DMS 273 treated with DMSO at 0.1 percent for 48 hours (cell line): ENCODE measurements at places on chromosomes 4 and X.

DNA sequence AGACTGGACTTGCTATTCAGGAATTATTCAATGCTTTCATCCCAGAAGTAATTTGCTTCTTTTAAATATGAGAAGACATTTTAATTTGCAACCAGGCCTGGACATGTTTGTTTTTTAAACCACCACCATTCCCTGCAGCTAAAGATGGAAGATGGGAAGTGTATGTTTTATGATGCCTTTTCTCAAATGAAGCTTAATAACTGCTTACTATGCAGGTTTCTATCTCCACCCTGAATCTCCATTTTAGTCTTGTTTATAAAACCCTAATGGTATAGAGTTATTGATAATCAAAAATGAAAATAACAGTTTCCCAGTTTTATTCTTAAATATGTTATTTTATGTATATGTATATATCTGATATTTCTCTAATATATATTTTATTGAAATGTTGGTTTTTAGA is 418.9 kb downstream of the C4orf33 start:
- DNase-seq, result no peak

- DNase-seq, result no peak
Measured at GRCh38 chr4:156690572-156690971, 281.0 kb downstream of the PDGFC start.

DNA sequence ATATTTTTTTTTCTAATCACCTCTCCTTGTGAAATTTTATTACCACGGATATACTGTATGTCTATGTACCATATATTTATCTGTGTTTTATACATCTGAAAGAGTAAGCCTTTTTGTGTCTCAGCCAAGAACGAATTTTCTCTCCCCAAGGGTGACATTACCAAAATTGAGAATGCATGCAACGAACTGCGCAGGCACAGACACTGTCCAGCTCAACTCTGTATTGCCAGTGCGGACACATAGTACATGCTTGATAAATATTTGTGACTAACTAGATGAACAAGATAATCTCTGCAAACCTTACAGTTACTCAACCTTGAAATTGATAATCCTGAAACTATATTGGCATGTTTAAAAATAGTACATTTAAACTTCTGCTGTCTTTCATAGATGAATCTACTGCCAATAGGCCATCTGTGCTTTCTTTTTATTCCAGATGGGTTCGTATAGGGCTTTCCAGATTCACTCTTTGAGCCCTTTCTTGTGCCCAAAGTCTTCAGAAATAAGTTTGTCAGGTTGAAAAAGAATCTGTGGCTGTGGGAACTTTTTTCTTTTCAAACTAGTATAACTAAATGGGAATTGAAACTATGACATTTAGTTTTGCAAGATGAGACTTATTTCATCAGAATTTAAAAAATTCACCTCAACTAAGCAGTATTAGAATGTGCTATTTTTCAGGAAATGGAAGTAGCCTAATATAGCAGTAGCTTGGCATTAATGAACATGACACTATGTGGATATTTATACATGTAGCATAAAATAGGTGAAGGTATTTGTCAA is 38.9 kb downstream of the DTHD1 start:
- DNase-seq, result no peak

- no peak for DNase-seq
Measured at GRCh38 chr4:78975865-78976264, 36.6 kb upstream of the PAQR3 start.

DNA sequence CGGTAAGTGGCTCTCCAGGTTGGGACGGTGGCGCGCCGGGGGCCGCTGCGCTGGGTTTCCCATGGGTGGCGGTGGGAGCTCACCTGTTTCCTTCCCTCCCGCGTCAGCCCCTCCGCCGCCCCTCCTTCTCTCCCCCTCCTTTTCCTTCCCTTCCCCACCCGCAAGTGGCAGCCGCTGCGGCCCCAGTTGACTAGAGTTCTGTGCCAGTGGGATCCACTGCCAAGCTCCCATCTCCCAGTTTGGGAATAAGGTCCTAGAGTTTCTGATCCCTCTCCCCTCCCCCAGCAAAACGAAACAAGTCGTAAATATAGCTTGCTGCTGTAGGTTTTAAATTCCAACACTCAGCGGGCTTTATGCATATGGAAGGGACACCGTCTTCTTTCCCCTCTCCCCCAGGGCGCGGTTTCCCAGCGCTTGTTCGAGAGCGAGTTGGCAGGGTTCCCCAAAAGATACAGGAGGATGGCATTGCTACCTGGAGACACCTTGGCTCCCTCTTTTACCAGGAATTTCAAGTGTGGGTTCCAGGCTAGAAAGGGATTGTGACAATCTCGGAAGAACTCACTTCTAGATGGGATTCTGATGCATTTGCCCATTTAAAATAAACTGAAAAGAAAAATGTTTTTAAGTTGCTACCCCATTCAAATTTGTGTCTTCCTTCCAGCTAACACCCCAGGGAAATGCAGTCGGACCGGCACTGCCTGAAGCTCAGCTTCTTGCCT is 1.2 kb downstream of the TLL1 start:
- no peak for DNase-seq

DNA sequence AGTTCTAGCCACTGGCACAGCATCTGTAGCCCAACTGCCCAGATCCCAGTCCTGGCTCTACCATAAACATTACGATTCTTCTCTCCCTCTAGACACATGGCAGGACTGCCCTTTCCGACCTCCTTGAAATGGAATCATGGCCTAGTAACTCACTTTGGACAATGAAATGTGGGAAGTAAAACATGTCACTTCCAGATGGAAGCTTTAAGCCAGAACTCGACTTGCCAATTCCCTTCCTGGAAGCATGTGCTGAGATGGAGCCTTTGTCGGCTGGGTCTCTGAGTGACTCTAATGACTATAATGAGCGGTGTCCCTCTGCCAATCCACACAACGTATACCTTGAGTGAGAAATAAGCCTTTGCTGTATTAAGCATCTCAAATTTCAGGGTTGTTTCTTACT is 34.7 kb downstream of the SH3RF1 start:
- no peak for DNase-seq

DNA sequence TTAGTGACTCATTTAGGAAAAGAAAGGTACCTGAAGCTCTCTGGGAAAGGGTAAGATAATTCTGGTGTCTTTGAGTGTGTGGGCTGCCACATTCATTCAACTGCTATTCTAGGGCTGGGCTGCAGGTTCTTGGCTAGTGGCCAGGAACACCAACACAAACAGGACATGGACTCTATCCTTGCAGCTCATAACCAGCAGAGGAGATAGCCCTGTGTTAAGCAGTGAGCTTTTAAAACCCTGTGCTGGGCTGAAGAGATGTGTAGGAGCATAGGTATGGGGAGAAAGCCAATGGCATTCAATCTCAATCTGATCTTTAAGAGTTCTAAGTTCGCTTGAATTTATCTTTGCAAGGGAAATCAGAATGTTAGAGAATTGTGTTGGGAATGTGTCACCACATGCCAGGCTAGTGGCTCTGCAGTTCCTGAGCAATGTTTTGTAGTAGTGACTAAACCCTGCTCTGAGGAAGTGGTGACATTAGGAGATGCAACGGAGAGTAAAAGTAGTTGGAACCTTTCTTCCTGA is 39.2 kb downstream of the SGMS2 start:
- DNase-seq, result no peak

GRCh38 chrX:150084496-150085229 is 146.4 kb upstream of the EOLA2 start:
- no peak for DNase-seq

GRCh38 chrX:120223374-120223773 is 27.2 kb upstream of the ZBTB33 start:
- DNase-seq, result no peak

DNA sequence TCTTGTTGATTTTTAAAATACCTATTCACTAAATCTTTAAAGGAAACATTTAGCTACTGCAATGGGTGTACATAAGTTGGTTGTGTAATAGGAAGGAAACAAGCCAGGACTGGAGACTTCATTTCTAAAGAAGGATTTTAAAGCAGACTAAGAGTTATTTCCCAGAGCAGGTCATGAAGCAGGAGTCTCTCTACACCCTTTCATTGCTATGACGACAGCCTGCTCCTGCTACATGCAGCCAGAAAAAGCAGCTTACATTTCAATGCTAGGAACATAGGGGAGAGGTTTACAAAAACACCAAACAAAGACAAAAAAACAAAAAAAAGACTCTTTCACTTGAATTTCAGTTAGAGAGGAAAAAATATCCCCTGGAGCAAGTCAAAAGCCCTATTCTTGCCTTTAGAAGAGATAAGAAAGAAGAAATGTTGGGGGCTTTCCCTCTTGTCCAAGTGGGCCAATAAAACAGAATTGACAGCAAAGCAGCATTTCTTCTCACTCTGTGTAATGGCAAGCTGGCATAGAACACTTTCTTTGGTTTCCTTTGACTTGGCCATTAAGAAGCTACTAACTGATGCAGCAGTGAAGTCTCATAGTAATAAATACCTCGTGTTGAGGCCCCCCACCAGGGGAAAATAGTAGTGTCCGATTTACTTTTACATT is 3.4 kb downstream of the SPARCL1 start:
- DNase-seq, result no peak

- no peak for DNase-seq
Measured at GRCh38 chrX:54177306-54177705, 5.7 kb downstream of the FAM120C start.

GRCh38 chr4:17189401-17189720 is 290.9 kb upstream of the LDB2 start:
- DNase-seq, result no peak

DNA sequence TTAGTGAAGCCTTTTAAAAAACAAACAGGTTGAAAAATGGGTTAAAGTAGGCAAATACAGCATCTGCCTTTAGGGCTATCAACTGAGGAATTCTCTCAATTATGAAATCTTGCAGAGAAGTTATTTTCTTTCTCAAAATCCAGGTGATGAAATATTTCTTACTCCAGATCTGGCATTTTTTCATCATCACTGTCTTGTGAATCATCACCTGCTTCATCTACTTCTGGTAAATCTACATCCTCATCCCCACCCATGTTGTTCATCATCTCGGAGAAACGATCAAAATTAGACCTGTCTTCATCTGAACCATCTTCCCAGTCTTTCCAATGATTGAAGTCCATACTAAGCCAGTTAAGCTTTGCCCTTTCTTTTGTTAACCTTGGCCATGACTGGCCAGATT is 33.3 kb upstream of the HPF1 start:
- no peak for DNase-seq

- no peak for DNase-seq
Measured at GRCh38 chrX:96906741-96907140, 23.0 kb downstream of the RPA4 start.

DNA sequence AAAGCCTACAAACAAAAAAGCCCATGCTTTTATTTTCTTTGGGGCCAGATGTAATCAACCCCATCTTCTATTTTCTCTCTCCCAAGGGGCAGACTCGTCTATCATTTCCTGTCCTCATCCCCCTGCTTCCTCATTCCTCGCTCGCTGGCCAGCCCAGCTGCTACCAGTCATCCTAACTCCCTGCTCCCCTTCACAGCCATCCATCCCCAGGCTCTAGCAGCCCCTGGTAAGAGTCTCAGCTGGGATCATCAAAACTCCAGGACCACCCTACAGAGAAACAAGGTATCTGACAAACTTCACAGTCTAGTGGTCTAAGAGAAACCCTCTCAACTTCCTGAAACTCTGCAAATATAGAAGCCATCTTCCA is 23.6 kb downstream of the SH3KBP1 start:
- DNase-seq, result no peak

DNA sequence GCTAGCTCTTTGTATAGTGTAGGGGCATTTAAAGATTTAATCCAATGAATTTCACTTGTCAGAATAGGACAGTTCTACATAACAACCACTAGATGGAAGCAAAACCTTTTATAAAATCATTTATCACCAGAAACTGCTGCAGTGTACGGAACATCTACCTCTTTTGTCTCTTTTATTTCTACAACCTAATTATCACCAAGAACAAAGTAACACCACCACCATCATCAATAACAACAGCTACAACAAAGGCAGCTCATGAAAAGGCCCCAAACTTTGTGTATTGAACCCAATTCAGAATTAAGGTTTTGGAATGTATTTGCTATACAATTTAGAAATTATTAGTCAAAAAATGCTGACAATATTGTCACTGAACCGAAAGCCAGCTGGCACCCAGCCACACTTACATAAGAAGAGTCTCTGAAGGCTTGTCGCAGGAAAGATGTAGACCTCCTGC is 260.9 kb upstream of the RPS6KA3 start:
- peak; percentile 69 for DNase-seq

- DNase-seq, result no peak
Measured at GRCh38 chr4:145178740-145179280, 1.6 kb downstream of the OTUD4 start.

- no peak for DNase-seq
Measured at GRCh38 chr4:112075129-112075753, 70.0 kb upstream of the FAM241A start.

- no peak for DNase-seq
Measured at GRCh38 chr4:176642472-176642871, 150.2 kb downstream of the VEGFC start.

DNA sequence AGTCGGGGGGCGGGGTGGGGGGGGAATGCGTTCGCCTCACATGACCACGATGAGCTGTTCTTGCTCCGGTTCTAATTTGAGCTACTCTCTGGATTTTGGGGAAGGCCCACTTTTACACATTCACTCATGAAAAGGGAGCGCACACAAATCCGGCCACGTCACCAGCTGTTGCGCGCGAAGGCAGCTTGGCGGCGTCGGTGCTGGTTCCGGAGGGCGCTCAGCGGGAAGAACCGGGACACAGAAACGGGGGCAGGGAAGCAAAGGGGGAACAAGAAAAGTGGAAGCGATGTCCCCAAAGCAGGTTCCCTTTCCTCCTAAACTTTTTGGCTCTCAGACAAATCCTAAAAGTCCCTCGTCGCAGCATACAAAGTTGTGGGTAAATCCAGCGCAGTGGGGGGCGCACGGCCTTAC is 605 bp downstream of the ANXA5 start:
- peak; percentile 0 for DNase-seq

- DNase-seq, result no peak
Measured at GRCh38 chrX:131853440-131853839, 169.7 kb upstream of the STK26 start.

DNA sequence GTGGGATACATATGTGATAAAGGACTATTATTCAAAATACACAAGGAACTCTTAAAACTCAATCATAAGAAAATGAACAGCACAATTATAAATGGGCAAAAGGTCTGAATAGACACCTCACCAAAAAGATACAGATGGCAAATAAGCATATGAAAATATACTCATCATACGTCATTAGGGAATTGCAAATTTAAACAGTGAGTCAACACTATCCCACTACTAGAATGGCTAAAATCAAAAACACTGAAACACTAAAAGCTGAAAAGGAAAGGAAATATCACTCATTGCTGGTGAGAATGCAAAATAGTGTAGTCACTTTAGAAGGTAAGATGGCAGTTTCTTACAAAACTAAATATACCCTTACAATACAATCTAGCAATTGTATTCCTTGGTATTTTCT is 597.0 kb upstream of the PABPC4L start:
- no peak for DNase-seq

GRCh38 chrX:38970845-38971244 is 169.6 kb downstream of the MID1IP1 start:
- no peak for DNase-seq

DNA sequence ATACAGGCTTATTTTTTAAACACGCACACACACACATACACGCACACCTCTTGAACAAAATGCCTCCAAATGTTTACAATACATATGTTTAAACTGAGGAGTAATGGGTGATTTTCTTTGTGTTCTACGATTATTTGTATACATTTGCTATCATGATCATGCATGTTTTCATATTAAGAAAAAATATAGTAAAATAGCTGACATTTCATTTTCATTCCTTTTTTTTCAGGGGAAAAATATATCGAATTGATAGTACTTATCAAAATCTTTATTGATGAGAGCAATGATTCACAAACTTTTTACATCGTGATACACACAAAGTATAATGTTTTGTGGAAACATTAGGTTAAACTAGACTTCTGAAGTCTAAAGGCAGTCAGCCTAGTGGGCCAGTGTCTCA is 618.9 kb downstream of the TECRL start:
- no peak for DNase-seq

GRCh38 chr4:128787509-128788311 is 21.8 kb upstream of the JADE1 start:
- no peak for DNase-seq
